Activated T-helper 1 cell treated with anti-CD3 and anti-CD28 coated beads, Interleukin-2, amount 50 U/mL, for 16 hours (primary cell): ENCODE measurements at places on chromosomes 7 and 10.

GRCh38 chr7:1045069-1046063, 1.0 kb downstream of the GPR146 start:
- DNase-seq = no peak

DNA sequence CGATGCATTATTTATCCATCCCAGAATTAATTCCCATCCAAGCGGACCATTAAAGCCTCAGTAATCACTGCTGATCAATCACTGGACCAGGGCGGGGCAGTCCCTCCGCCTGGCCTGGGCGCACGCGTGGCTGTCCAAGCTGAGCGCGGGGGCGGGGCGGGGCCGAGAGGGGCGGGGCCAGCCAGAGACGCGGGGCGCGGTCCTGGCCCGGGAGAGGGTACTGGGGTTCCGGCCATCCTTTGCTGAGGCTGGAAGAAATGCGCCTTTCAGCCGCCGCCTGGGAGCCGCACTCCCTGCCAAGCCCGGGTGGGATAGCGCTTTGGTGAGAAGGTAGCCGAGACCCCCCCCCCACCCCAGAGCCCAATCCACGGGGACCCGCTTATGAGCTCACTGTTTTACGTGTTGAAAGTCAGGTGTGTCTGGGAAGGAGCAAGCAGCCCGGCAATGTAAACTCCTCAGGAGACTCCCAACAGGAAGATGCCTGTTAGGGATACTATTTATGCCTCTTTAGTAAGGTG, at the start of gene ARHGAP22:
Gene ARHGAP22 (minus strand): TSS at position 83 of the 518 bp plus-strand sequence. CDS start 277 bp downstream, outside the sequence.
- DNase-seq = no peak

DNA sequence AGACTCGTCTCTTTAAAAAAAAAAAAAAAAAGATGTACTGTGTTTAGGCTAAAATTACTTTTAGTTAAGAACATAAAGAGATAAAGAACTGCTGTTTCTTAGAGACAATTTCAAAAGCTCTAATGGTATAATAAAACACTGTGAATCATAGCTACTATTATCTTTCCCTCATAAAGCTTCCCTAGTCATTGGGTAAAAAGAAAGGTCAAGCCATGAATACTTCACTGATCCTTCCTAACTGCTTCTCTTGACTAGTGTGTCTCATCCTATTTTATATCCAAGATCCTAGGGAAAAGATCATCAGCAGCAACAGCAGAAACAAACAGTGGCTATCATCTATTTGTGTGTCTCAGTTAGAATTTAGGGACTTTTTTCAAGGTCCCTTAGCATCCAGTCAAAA, 10.5 kb downstream of the YME1L1 start:
- no peak for DNase-seq

DNA sequence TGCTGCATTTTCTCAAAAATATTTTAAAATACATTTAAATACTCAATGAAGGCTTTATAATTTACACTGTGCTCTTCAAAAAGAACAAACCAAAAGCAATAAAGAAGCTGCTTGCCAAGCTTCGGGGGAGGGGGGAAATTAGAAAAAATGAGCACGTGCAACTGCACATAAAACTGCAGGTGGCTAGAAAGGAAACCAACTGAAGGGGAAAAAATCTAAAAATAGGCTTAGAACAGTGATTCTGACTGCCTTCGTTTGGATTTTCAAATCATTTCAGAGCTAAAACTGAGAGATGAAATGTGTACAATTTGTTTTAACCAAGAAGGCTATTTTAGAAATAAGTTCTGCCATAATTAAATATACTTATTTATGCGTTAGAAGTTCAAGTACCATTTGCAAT, 61.4 kb downstream of the ABI1 start:
- no peak for DNase-seq
